ENCODE measurements at places on chromosomes 6 and 20. TPM values are rescaled to one million over a fixed set of nuclear protein-coding genes. Genes with fewer than 3 reads are reported as not detected.

GRCh38 chr6:21331235-21331634, 262.3 kb upstream of the SOX4 start:
- no peaks in the 10 kb centered on the region for H3K27me3 ChIP-seq
- no peaks in the 10 kb centered on the region for H3K36me3 ChIP-seq
- DNase-seq, result no peak

DNA sequence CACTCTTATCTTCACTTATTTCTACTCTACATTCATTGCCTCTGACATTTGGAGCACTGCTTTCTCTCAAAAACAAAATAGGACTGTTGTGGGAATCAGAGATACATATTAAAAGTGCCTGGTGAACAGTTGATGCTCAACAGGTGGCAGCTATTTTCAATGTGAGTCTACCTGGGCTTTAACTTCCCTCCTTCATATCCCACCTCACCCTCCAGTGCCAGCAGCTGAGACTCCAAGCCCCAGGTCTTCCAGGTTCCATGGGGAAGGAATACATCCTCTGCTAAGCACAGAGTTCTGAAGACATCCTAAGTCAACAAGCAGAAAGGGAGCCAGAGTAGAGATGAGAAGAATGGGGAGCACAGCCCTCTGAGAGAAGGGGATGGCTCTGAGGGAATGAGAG, 7.0 kb upstream of the FOXP4 start:
- H3K27me3 ChIP-seq, result peaks cover 7% of the 10 kb centered on the region
- no peak overlapping the region for H3K27ac ChIP-seq
- H3K4me3 ChIP-seq, result no peak overlapping the region
- no peak for DNase-seq

DNA sequence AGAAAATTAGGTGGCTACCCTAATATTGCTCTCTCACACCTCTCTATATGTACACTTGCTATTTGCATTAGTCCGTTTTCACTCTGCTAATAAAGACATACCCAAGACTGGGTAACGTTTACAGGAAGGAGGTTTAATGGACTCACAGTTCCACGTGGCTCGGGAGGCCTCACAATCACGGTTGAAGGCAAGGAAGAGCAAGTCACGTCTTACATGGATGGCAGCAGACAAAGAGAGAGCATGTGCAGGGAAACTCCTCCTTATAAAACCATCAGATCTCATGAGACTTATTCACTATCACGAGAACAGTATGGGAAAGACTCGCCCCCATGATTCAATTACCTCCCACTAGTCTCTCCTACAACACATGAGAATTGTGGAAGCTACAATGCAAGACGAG, 53.4 kb downstream of the EPM2A start:
- H3K4me1 ChIP-seq, result no peaks in the 10 kb centered on the region
- no peaks in the 10 kb centered on the region for H3K27me3 ChIP-seq
- H3K36me3 ChIP-seq, result peaks cover 10% of the 10 kb centered on the region
- no peak overlapping the region for H3K27ac ChIP-seq
- no peak overlapping the region for H3K4me3 ChIP-seq

PBOV1 gene
- not detected for total RNA-seq

DNA sequence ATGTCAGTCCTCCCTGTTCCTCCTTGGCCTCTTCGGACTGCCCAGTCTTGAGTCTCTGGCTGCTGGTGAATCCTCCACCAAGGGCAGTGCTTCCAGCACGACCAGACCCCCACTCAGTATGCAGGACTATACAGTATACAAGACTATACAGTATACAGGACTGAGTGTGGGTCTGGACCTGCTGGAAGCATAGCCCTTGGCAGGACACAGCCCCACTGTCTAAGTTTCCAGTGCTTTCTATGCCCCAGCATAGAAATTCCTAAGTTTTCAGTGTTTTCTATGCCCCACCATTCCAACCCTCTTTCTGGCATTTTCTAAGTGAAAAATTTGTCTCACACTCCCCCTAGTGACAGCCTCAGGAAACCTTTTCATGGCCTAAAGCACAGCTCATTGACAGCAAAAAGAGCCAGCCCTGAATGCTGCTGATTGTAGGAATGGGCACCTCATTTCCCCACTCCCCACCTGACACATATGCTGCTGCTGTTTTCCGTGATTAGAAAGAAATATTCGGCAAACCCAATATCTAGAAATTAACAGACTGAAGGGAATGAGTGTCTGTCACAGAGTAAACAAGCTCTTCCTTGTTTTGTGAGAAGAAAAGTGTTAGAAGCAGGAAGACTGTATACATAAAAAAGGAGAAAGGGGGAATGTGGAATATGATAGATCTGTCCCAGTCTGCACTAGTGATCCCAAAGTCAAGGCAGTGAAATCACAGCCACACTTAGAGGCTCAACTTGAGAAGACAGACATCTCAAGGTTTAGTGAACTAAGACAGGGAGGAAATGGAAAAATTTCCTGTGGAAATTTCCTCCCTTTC, 206.9 kb downstream of the IBTK start:
- H3K27ac ChIP-seq, result no peak overlapping the region
- DNase-seq, result peak; percentile 57
- H3K4me3 ChIP-seq, result no peak overlapping the region
- H3K36me3 ChIP-seq, result no peaks in the 10 kb centered on the region

- H3K27me3 ChIP-seq, result peaks cover 10% of the 10 kb centered on the region
- no peak overlapping the region for H3K27ac ChIP-seq
- H3K4me3 ChIP-seq, result no peak overlapping the region
- H3K36me3 ChIP-seq, result no peaks in the 10 kb centered on the region
- H3K4me1 ChIP-seq, result peaks cover 32% of the 10 kb centered on the region
Observed at GRCh38 chr6:33607784-33608161, 13.3 kb upstream of the ITPR3 start.

- H3K4me1 ChIP-seq, result no peaks in the 10 kb centered on the region
- no peaks in the 10 kb centered on the region for H3K36me3 ChIP-seq
- no peak overlapping the region for H3K4me3 ChIP-seq
- peak; percentile 34 for DNase-seq
- H3K27me3 ChIP-seq, result no peaks in the 10 kb centered on the region
Observed at GRCh38 chr6:64012351-64013001, 376.9 kb downstream of the PHF3 start.

HLA-DRB5 gene
- total RNA-seq, result 0.82 TPM

CSTF1 gene
- total RNA-seq, result 42.0 TPM

DNA sequence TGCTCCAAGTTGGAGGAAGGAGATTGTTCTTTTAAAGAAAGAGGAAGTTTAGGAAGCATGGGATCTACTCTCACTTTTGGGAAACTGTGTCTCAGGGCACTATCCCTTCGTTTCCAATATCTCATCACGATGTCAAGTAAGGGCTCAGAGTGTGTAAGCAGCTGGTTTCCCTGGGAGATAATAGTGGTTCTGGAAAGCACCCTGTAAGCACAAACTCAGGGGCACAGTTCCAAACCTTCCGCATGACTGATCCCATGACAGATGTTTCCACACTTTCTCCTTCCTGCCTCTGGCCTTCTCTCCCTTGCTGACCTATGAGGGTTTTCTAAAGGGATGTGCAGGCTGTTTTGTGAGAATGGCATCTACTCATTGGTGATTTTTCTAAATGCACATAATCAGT, 33.9 kb downstream of the ADTRP start:
- no peak overlapping the region for H3K4me3 ChIP-seq
- H3K36me3 ChIP-seq, result peaks cover 4% of the 10 kb centered on the region
- H3K27ac ChIP-seq, result no peak overlapping the region
- H3K4me1 ChIP-seq, result no peaks in the 10 kb centered on the region
- DNase-seq, result no peak

- DNase-seq, result no peak
- H3K27me3 ChIP-seq, result no peaks in the 10 kb centered on the region
- no peaks in the 10 kb centered on the region for H3K36me3 ChIP-seq
- H3K4me1 ChIP-seq, result no peaks in the 10 kb centered on the region
Observed at GRCh38 chr6:137892271-137892708, 25.2 kb downstream of the TNFAIP3 start.

CGA gene
- total RNA-seq, result not detected

- no peak for DNase-seq
- H3K4me1 ChIP-seq, result no peaks in the 10 kb centered on the region
- no peaks in the 10 kb centered on the region for H3K36me3 ChIP-seq
- no peak overlapping the region for H3K4me3 ChIP-seq
Observed at GRCh38 chr6:54491431-54491830, 183.2 kb downstream of the TINAG start.

- no peaks in the 10 kb centered on the region for H3K36me3 ChIP-seq
- no peak overlapping the region for H3K27ac ChIP-seq
- H3K27me3 ChIP-seq, result peaks cover 2% of the 10 kb centered on the region
- H3K4me1 ChIP-seq, result no peaks in the 10 kb centered on the region
- no peak overlapping the region for H3K4me3 ChIP-seq
- no peak for DNase-seq
Observed at GRCh38 chr6:159808647-159809046, 8.6 kb downstream of the PNLDC1 start.

TINAG gene
- total RNA-seq, result not detected

GRCh38 chr20:16283978-16284377, 289.3 kb downstream of the KIF16B start:
- no peaks in the 10 kb centered on the region for H3K4me1 ChIP-seq
- DNase-seq, result no peak
- H3K27ac ChIP-seq, result no peak overlapping the region
- no peak overlapping the region for H3K4me3 ChIP-seq
- no peaks in the 10 kb centered on the region for H3K36me3 ChIP-seq

GRCh38 chr20:17012546-17013226, 214.2 kb upstream of the PCSK2 start:
- no peak overlapping the region for H3K4me3 ChIP-seq
- no peaks in the 10 kb centered on the region for H3K27me3 ChIP-seq
- no peak overlapping the region for H3K27ac ChIP-seq
- no peaks in the 10 kb centered on the region for H3K36me3 ChIP-seq
- H3K4me1 ChIP-seq, result no peaks in the 10 kb centered on the region

DNA sequence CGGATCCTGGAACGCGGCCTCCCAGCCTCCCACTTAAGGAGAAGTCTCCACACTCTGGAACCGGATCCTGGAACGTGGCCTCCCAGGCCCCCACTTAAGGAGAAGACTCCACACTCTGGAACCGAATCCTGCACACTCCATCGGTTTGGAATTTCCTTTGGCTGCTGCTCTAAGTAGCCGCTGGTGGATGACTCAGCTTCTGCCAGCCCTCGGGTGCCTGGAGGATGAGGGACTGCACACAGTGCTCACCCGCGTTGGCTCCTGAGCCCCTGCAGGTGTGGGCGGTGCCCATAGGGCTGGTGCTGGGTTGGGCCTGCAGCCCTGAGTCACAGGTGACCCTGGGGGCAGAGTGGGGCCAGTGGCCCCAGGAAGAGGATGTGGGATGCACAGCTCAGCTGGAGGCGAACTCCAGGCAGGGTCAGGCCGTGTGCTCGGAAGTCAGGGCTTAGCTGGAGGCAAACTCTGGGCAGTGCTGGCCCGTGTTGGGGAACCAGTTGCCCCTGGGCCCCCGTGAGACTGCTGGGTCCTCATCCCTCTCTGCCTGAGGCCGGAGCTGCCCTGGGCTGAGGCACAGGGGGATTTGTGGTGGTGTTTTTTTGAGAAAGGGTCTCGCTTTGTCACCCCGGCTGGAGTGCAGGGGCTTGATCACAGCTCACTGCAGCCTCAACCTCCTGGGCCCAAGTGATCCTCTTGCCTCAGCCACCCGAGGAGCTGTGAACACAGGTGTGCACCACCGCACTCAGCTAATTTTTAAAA, 13.9 kb upstream of the TNFRSF6B start:
- peaks cover 3% of the 10 kb centered on the region for H3K4me1 ChIP-seq
- H3K27ac ChIP-seq, result no peak overlapping the region
- H3K36me3 ChIP-seq, result peaks cover 7% of the 10 kb centered on the region
- H3K4me3 ChIP-seq, result no peak overlapping the region
- peaks cover 5% of the 10 kb centered on the region for H3K27me3 ChIP-seq
- DNase-seq, result no peak

TRIM15 gene
- total RNA-seq, result not detected

DNA sequence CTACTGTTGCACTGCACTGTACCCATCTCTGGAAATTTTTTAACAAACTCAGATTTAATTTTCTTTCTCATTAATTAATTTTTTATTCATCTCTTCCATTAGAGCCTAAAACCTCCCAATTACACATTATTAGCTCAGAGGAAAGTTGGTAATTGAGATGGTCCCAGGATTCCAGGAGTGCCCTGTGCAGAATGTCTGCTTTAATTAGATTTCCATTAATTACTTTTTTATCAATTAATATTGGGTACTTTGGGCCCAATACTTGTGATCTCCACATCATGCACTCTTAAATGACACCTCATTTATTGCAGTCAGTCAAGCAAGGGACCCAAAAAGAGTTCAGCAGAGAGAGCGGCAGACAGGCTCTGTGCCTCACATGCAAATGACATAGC, 232.0 kb downstream of the PTPRT start:
- no peak for DNase-seq
- H3K27me3 ChIP-seq, result no peaks in the 10 kb centered on the region
- H3K36me3 ChIP-seq, result peaks cover 3% of the 10 kb centered on the region
- H3K4me1 ChIP-seq, result no peaks in the 10 kb centered on the region
- H3K27ac ChIP-seq, result no peak overlapping the region

DNA sequence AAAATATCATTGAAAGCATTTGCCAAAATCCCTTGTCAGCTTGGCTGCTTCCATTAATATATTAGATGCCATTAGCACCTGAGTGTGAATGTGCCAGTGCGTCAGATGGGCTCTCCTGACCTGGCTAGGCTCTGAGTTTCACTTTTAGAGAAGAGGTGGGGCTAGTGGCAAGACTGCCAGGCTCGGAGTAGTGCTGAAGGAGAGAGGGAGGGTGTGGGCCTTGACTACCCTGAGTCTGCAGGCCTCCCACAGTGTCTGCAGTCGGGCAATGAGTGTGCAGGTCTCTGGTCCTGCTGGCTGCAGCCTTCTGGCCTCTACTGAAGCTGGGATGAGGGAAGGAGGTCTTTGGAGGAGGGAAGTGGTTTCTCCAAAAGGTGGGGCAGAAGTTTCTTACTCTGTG, 34.6 kb upstream of the PNPLA1 start:
- no peak overlapping the region for H3K4me3 ChIP-seq
- H3K36me3 ChIP-seq, result peaks cover 25% of the 10 kb centered on the region
- peaks cover 4% of the 10 kb centered on the region for H3K27me3 ChIP-seq
- H3K4me1 ChIP-seq, result peaks cover 8% of the 10 kb centered on the region
- no peak overlapping the region for H3K27ac ChIP-seq

SMLR1 gene
- total RNA-seq, result not detected

DNA sequence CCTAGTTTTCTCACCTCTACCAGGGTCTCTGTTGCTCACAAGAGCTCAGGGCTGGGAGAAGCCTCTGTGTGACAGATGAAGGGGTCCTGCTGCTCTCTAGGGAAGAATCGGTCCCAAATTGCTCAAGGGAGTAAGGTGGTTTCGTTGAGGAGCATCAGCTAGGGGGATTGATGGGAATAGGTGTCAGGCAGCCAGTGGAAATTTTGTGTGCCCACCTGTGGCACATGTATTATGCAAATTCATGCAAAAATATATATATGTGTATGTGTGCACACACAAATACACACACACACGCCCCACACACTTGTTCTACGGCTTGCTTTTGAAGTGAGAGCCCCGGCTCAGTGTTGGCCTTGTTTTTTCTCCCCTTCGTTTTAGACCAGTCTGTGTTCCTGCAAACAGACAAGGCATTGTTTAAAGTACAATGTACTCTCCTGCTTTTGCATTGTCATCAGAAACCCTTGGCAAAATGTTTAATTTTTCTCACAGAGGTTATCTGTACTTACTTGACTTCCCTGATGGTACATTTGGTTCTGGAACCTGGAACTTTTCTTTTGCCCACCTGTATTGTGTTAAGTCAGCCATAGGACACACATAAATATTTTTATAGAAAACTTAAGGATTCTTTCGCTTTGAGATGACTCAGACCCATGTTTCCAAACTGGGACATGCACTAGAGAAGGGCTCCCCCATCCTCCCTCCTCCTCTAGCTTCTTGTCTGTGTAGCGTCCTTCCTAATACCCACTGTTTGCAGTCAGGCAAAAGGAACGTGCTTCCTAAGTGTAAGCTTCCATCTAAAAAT, 26.7 kb downstream of the FOXO3 start:
- peaks cover 48% of the 10 kb centered on the region for H3K4me1 ChIP-seq
- DNase-seq, result no peak
- H3K27me3 ChIP-seq, result no peaks in the 10 kb centered on the region
- no peak overlapping the region for H3K4me3 ChIP-seq
- H3K27ac ChIP-seq, result peak overlapping the region; percentile 94

XKR7 gene
- total RNA-seq, result 0.23 TPM

All from endothelial cell (in vitro differentiated cells).